Femur (tissue), 1 donor: ENCODE measurements at places on chromosomes 1 and 21.
A peak's percentile ranks its signal among the peaks of the same experiment; 100 is the strongest.

- DNase-seq: no peak
Measured at GRCh38 chr21:24976238-24976637, 631.0 kb downstream of the MRPL39 start.

- DNase-seq: no peak
Measured at GRCh38 chr1:151327903-151328674, 873 bp upstream of the PI4KB start.

- no peak for DNase-seq
Measured at GRCh38 chr1:117735045-117735992, 129.5 kb downstream of the TENT5C start.

DNA sequence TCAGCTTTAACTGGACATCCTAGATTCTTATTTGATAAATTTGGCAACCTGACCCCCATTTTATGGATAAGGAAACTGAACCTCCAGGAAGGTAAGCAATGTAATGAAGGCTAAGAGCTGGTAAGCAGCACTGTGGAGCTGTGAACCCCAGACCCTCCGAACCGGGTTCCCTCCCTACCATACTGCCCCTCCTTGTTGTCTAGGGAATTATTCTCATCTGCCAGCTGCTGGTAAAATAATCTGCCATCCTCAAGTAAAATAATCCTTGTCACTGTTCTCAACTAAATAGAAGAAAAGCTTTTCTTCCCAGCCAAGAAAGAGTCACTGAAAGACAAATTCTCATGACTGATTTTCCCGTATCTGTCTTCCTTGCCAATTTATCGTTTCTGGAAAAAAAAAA is 55.8 kb upstream of the PRDX6 start:
- no peak for DNase-seq

DNA sequence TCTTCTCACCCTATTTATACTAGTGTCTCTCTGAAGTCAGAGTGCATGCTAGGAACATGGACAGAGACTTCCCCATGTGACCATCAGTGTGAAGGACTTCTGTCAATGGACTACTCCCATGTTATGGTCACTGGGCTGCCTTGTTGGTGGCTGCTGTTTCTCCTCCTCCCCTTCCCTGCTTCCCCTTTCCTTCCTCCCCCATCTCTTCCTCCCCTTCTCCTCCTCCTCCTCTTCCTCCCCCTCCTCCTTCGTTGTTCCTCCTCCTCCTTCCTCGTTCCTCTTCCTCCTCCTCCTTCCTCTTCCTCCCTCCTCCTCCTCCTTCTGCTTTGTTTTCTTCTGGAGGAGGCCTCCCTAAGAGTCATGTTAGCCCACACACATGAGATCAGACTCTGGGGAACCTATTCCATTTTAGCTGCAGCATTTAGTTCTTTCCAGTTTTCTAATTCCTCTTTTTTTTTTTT is 35.8 kb downstream of the IER5 start:
- DNase-seq: no peak

GRCh38 chr1:231407547-231408396 is 14.3 kb downstream of the EGLN1 start:
- DNase-seq: no peak

DNA sequence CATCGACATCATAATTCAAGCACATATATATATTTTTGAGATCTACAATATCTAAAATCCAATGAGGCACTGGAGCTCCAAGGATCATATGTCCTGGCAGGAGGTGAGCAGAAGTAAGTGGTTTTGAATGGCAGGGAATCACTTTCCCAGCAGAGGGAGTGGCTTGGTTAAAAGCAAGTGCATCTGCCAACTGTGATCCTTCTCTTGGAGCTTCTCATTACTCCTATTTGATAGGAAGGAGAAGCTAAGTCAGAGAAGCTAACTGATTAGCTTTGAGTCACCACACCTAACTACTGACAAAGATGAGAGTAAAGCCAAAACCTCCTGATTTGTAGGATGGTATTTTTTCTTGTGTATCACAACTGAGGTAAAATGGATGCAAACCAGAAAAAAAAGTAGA is 55.0 kb downstream of the ALG14 start:
- DNase-seq: no peak

- DNase-seq: no peak
Measured at GRCh38 chr1:180947499-180947885, 34.8 kb downstream of the KIAA1614 start.

DNA sequence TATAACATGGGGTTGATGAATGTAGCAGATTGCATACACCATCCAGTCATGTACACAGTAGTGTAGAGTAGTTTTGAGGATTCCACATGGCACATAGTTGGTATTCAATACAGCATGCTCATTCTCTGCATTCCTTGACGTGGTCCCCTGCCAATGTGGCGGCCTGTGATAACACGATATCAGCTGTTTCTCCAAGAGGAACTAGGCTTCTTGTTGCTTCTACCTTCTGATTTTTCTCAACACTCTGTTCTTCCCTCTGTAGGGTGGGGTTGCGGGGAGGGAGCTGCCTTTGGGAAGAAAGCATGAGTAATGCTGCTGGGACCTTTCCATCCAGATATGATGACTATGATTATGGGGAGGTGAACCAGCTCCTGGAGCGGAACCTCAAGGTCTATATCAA is 19.4 kb downstream of the SESN2 start:
- DNase-seq: no peak

DNA sequence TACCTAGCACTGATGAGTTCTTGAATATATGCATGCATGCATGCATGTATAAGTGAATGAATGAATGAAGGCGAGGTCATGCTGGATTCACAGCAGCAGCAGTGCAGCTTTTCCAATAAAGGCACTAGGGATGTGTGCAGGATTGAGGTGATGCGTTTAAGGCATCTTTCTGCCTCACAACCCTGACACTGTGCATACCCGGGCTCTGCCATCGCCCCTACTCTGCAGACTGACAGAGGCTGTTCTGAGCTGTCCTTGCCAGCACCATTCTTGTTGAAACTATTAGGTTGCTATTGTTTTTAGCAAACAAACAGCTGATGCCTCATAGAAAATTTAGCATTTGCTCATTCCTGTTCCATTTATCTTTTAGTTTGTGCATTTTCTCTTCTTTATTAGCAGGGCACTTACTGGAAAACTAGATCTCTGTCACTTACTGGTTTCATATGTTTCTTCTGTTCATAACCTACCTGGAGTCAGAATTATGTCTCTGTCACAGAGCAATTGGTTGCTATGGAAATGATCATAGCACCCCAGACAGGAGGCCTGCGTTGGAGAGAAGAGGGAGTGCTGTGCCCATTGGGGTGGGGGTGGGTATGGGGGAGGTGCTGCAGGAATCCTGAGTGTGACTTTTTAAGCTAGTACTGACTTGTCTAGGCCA is 79.0 kb downstream of the CD58 start:
- DNase-seq: no peak

DNA sequence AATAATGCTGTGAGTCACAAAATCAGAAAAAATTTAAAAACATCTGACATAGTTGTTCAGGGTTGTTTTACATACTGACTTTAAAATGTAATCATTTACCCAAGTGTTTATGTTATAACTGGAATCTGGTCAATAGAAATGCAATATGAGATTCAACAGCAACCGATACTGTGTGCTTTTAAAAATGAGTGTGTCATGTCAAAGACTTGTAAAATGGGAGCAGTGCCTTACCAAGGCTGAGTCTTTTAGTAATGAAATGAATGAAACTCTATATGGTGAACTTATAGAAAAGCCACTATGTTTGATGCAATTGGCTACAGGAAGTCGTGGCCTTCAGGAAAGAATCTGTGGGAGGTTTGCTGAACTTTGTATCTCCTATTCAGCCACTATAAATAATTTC is 570.2 kb downstream of the DPYD start:
- no peak for DNase-seq

DNA sequence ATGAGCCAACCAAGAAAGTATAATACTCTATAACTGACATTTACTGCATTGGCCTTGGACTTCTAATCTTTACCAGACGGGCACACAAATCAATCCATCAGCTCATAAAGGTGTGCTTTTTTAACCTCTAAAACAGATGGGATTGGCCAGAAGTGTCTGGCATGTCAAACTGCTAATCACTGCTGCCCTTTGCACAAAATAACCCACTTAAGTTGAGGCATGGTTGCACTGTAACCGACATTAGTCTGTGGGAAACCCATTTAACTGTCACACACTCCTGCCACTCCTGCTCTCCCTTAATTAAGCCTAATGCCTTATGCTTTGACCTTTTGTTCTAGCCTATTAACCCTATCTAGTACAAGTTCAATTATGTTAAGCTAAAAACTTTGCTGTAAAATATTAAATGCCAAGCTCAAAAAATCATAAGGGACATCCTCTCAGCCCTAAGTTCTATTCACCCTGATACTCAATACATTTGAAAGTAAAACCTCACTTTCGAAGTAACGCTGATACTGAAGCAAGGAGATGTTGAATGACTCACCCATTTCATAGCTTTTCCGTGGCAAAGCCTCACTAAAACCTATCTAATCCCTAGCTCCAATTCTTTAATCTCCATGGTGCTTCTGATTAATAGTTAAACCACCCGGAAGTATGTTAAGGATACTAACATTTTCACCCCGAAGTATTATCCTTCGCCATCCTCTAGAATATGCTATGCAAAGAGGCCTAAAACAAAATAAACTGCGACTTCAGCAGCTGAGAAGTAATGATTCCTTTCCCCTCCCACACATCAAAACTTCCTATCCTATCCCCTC is 12.9 kb downstream of the NRIP1 start:
- no peak for DNase-seq

- DNase-seq: no peak
Measured at GRCh38 chr21:29362758-29363157, 64.0 kb downstream of the BACH1 start.

GRCh38 chr1:193275773-193276172 is 89.4 kb upstream of the B3GALT2 start:
- no peak for DNase-seq

GRCh38 chr1:100354971-100355394 is 2.7 kb downstream of the CDC14A start:
- DNase-seq: no peak

DNA sequence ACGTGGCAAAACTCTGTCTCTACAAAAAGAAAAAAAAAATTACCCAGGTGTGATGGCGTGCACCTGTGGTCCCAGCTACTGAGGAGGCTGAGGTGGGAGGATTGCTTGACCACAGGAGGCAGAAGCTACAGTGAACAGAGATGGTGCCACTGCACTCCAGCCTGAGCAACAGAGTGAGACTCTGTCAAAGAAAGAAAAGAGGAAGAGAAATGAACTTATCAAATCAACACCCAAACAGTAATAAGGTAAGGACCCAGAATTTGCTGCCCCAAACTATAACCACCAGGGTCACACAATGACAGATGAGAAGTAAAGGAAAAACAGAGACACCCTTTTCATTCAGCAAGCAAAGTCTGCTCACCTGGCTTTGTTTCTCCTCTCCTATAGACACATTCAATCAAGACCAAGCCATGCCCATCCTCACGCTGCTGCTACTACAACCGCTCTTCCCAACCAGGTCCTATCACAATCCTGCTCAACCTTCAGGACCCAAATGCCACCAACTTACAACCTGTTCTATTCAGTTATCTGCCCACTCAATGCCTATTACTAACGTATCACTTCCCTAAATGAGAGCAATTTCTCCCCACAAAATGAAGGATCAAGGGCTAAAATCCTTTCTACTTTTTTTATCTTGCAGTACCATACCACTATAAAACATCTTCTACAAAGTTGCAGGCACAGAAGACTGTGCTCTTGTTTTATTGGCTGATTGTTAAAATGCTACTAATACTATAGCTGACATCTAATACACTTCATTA is 183.5 kb downstream of the RERE start:
- no peak for DNase-seq

DNA sequence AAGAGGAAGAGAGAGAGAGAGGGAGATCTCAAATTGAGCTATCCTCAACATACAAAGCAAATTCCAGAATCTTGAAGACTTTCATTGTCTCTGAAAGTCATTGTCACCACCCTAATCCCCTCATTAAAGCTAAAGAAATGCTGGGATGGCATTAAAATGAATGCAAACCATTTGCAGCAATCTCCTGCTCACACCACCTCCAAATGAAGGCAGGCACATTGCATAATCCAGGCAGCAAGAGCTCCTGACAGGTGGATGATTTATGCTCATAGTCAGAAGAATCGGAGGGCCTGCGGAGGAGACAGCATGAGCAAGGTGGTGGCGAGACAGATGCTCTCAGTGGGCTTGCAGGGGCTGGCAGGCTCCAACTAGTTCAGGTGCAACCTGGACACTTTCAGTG is 90.2 kb downstream of the ESRRG start:
- no peak for DNase-seq

GRCh38 chr1:239805042-239805441 is 286.6 kb upstream of the FMN2 start:
- no peak for DNase-seq

GRCh38 chr1:216448011-216448510 is 24.8 kb upstream of the USH2A start:
- no peak for DNase-seq

DNA sequence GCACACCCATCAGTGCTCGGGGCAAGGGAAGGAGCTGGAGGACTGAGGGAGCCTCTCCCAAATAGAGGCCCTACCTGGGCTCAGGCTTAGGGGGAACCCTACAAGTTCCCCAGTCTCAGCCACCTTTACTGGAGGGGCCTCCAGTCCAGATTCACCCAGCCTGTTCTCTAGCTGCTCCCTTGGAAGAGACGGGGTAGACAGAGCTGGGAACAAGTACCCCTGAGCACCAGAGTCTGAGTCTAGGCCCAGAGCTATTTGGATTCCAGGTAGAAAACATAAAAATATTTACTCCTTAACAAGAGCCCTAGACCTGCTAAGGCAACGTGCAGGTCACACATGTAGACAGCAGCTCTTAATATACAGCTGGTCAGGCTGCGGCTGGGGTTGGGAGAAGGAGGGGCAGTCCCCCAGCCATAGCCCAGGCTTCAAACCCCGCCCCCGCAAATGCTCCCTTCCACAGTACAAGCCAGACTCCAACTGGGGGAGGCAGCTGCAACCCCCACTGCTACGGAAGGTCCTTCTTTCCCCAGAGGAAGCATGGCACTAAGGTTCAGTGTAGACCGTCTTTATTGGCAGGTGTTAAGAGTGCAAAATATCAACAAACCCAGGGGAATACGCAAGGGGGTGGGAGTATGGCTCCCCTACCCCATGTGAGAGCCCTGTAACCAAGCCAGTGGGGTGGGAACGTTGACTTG is 8.0 kb downstream of the TENT5B start:
- peak; percentile 72 for DNase-seq

DNA sequence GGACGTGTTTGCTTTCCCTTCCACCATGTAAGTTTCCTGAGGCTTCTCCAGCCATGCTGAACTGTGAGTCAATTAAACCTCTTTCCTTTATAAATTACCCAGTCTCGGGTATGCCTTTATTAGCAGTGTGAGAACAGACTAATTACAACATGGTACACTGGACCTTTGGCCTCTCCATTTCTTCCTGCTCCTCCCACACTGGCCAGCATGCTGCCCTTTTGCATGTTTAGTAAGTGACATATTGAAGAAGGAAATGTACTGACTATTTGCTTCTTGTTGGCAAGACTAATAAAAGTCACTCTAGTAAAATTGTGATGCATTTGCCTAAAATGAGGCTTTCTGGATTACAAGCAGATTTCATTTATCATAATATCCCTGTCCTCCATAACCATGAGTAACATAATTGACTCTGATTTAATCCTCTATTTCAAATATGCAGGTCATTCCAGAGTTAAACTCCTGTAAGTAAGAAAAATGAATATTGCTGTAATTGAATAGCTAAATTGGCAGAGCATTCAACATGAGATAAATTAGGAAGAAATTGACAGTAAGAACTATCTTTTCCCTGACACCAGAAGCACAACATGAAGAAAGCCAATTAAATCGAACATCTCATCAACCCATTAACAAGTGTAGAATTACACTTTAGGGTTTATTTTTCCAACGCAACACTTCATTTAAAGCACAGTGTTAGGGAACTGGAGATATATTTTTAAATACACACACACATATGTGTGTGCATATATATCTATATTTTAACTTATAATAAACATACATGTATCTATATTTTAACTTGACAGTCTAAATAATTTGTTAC is 427.8 kb upstream of the ZP4 start:
- DNase-seq: no peak
